ENCODE measurements at places on chromosomes 2 and 18. TPM values are rescaled to one million over a fixed set of nuclear protein-coding genes. Genes with fewer than 3 reads are reported as not detected.

DNA sequence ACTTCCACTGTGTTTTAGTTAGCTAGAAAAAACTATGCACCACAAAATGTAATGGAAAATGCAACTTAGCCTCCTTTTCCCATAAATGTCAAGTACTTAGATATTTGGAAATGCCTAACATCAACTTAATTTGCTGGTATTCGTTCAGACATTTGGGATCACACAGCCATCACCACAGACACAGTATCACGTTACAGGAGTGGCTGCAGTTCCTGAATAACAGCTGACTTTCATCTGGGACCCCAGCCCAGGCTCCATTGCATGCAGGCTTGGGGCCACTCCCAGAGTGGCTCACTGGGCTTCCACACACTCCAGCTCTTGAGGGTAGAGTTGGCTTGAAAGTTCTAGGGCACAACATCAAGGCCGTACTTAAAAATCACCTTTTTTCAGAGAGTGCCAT lies 9.3 kb downstream of the TMEM182 start:
- DNase-seq, result no peak

Gene GPR45
- total RNA-seq, result not detected

GRCh38 chr2:216791303-216791702 lies 68.6 kb downstream of the TNP1 start:
- DNase-seq, result no peak

Gene HADHB
- 101 TPM for total RNA-seq

Gene MYOM1
- total RNA-seq, result 0.67 TPM

DNA sequence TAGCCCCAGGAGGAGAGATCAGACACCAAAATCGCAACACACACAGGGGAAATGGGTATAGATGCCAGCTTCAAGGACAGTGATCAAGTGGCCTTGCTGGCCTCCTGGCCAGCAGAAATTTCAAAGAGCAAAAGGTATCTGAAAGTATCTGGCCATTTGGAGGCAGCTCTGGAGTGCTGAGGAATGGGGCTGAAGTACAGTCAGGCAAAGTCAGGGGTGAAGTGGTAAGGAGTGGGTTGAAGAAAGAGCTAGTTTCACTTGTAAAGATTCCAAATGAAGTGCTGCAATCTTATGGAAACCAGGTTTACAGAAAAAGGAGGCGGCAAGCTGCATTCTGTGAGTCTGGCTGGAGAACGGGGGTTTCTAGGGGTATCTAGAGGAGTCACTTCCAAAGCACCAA lies 19.2 kb upstream of the PCBP1 start:
- peak; percentile 32 for DNase-seq

- no peak for DNase-seq
These were observed at the start of gene CAPN13 for GRCh38 chr2:30807249-30807648. TSS of gene CAPN13 (minus strand) at chr2:30807446. CDS start at chr2:30787325, 20,121 bp downstream.

- no peak for DNase-seq
These were observed 7.4 kb downstream of the PTRHD1 start for GRCh38 chr2:24785671-24786321.

Gene POTEC
- total RNA-seq, result not detected

Gene ZNF804A
- not detected for total RNA-seq

Gene MAIP1
- total RNA-seq, result 23.3 TPM

DNA sequence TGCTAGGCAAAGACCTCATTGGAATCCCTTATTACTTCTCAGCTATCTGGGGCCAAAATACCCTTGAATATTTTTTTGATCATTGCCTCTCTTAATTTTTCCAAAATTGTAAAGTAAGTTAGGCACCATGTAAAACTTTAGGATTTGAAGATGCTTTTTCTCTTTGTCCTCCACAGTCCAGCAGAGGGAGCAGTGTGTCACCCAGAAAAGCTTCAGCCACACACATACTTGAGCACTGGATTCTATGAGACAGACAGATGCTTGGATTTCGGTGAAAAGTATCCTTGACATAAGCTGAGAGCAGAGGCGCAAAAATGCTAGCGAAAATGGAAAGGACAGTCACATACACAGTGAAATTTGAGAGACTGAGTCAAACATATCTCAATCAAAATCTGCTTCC lies 74.7 kb upstream of the KCNJ3 start:
- no peak for DNase-seq

- DNase-seq, result no peak
These were observed 18.7 kb upstream of the ODC1 start for GRCh38 chr2:10466801-10467200.

Gene LYG1
- total RNA-seq, result not detected

Gene ZAP70
- total RNA-seq, result 1.4 TPM

Gene SS18
- 130 TPM for total RNA-seq

Gene ZNF521
- 15.4 TPM for total RNA-seq

DNA sequence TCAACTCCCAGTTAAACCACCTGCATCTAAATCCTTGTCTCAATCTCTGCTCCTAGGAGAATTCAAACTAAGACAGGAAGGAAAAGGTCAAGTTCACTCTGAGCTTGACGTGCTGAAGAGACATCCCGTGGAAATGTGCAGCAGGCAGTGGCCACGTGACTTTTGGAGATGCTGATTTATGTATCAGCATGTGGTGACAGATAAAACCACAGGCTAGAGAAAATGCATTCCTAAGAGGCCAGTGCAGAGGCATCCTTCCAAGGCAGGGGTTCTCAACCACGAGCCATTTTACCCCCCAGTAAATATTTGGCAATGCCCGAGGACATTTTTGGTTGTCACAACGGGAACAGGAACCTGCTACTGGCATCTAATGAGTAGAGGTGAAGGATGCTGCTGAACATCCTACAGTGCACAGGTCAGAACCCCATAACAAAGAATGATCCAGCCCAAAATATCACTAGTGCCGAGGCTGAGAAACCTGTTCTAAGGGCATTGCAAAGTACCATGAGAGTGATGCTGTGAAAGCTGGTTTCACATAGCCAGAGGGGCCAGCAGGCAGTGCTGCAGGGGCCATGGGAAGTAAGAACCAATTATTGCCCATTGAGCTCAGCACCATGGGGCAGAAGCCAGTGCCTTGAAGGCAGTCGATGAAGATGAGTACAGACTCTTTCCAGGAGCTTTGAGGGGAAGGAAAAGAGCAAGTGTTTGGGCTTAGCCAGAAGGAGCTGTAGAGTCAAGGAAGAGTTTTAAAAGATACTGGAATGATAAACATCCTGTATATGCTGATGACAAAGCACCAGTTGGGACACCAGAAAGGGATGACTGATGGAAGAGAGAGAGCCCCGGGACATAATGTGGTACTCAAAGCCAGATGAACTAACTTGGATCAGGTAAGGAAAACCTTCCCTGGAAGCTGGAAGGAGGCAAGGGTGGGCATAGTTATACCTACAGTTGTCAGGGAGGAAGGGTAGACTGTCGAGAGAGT lies 174.6 kb downstream of the HAUS1 start:
- no peak for DNase-seq

GRCh38 chr2:227607941-227608340 lies 6.7 kb downstream of the SCYGR3 start:
- DNase-seq, result no peak

Gene UCN
- total RNA-seq, result not detected

Gene CDK15
- 0.30 TPM for total RNA-seq

DNA sequence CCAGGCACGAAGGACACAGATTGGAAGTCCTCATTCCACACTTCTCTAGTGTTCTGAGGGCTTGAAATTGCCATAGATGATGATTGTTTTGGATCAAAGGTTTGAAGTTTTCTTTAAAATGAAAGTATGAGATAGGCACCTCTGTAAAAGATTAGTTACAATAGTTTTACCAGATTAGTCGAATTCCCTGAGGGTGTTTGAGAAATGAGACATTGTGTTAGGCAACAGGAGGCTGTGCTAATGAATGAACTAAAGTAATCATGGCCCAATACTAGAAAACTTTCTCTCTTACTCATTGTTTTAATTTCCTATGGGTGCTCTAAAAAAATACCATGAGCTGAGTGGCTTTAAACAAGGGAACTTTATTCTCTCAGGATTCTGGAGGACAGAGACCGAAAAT lies 421.7 kb downstream of the RNF144A start:
- DNase-seq, result no peak

- no peak for DNase-seq
These were observed 213.0 kb downstream of the TMEM247 start for GRCh38 chr2:46692316-46692715.

Gene MCM6
- total RNA-seq, result 4.5 TPM

DNA sequence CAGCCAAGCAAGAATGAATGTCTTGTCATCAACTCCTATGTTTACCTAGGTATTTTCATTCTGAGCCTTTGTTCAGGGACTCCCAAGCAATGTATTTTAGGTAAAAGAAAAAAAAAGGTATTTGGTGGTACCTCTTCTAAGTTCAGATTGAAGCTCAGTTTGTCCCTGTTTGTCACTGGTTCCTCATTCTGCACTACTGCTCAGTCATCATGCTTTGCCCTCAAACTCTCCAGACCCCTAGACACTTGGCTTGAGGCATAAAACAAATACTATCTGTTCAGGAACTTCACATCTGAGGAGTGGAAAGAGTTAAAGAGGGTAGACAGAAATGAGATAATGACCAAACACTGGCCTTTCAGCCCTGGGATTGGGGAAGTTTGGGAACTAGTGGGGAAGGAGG lies 163.6 kb upstream of the HNRNPA3 start:
- no peak for DNase-seq

Gene KATNAL2
- total RNA-seq, result 1.1 TPM

- DNase-seq, result no peak
These were observed 7.4 kb downstream of the UGT1A6 start for GRCh38 chr2:233700028-233700635.

DNA sequence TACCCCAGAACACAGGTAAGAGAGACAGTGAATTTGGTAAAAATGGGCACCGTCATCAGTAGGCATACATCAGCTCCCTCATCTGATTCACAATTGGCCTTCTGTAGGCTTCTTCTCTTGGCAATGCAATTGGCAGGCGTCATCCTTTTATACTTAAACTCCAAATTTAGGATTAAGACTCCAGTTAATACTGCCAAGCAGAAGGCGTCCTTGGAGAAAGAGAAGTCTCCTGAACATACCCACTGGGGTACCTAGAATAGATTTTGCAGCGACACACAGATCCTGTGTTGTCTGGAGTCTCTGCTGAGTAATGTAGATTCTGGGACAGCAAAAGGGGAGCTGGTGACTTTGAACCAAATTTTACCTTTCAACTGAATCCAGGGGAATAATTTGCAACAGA lies 592 bp upstream of the METAP1D start:
- DNase-seq, result no peak

Gene LDLRAD4
- 9.7 TPM for total RNA-seq

Gene DUSP11
- 43.0 TPM for total RNA-seq

DNA sequence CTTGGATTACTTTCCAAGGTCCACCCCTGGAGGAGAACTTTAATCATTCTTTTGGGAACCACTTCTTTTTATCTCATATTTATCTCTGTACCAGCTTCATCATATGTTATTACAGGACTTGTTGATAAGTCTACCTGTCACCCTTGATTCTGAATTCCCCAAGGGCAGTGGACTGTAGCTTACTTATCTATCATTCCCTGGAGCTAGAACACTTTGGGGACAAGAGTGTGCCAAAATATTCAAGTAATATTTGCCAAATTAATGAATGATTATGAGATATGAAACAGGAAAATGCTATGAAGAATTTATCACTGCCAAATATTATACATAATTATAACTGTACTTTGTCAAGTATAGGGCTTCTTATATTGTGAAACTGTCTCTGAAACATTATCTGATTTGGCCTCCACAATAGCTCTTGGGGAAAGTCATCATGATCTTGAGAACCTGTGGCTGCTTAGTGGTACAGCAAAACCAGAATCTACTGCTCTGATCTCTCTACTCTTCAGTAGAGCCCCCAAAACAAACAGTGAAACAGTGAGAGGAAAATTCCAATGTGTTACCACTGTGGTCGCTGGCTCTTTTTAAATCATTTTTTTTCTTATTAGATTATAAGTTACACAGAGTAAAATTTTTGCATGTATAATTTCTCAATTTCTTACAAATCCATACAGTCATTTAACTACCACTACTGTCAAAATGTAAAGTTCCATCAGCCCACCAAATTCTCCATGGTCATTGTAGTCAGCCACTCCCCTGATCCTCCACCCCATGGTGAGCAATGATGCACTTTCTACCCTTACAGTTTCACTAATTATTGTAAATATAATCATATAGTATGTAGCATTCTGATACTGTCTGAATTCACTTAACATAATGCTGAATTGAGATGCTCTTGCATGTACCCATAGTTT lies 197.5 kb downstream of the PIEZO2 start:
- DNase-seq, result no peak

- no peak for DNase-seq
These were observed 3.8 kb upstream of the SIGLEC15 start for GRCh38 chr18:45821711-45822110.

DNA sequence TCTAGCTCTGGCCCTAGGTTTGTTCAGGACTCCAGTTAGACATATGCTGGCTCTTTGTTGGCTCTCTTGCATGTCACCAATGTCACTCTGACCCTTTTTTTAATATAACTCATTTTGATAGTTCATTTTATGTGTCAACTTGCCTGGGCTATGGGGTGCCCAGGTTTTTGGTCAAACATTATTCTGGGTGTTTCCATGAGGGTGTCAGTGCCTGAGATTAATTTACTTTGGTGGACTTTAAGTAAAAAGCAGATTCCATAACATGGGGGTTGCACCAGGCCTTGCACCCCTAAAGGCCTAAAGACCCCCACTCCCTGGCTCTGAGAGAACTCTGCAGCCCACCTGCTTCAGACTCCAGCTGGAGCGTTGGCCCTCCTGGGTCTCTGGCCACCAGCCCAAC lies 48.1 kb upstream of the SNTG2 start:
- DNase-seq, result no peak

DNA sequence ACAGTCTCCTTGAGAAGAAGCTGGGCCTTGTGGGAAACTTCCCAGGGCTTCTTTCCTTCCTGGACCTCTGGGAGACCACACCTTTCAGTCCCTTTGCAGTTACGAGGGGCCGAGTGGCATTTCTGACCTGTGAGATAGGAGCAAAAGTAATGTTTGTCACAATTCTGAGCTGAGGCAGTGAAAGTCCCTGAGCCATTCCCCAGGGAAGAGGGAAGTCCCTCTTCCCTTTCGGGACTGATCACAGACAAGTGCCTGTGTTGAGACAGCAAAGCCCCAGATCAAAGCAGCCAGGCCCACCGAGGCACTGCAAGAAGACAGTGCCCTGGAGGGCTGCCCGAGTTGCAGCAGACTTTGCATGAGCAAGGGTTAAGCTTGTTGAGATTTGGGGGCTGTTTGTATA lies 41.9 kb downstream of the RHOB start:
- DNase-seq, result no peak

Gene UNC80
- total RNA-seq, result not detected

DNA sequence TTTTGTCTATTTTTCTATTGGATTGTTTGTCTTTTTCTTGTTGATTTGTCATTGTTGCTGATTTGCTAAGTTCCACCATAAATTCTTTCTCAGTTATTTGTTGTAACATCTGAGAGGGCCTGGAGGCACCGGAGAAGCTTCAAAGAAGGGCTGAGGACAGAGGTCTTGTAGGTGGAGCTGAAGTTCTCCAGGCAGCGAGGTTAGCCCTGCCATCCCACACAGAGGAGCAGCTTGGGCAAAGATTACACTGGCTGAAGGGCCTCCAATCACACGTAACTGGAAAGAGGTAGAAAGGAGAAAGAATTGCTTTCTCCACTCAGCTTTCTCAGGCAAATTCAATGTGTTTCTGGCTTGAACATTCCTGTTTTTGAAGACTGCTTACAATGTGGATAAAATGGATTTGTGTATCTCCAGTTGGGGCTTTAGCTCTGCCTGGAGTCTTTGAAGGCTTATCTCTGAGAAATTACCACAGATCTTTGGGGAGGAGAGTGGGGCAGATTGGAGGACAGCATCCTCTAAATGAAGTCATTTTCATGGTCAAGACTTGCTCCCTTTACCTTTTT lies 21.1 kb upstream of the EMILIN2 start:
- DNase-seq, result no peak

GRCh38 chr2:171347591-171348032 lies 86.2 kb downstream of the METTL8 start:
- no peak for DNase-seq

Gene REG3G
- total RNA-seq, result not detected

Gene SCYGR1
- total RNA-seq, result not detected

Gene LIMS4
- total RNA-seq, result not detected

Gene KCNIP3
- total RNA-seq, result 8.0 TPM

Gene MOB4
- total RNA-seq, result 22.7 TPM

Data from lower leg skin (tissue), 4 donors.